ENCODE measurements at places on chromosomes 2 and 18. TPM values are rescaled to one million over a fixed set of nuclear protein-coding genes. Genes with fewer than 3 reads are reported as not detected.

ASPRV1 gene
- total RNA-seq: 1.4 TPM

CAD gene
- 26.6 TPM for total RNA-seq

FSIP2 gene
- 0.95 TPM for total RNA-seq

- no peak for DNase-seq
These were observed 21.6 kb downstream of the BMP10 start for GRCh38 chr2:68849579-68850030.

GRCh38 chr18:48736321-48737260 is 197.8 kb downstream of the CTIF start:
- DNase-seq: no peak

- DNase-seq: no peak
These were observed 778.3 kb downstream of the TRIB2 start for GRCh38 chr2:13495051-13495450.
